Frontal cortex (tissue), 4 donors: ENCODE measurements at places on chromosomes 1 and 21. TPM values are rescaled to one million over a fixed set of nuclear protein-coding genes. Genes with fewer than 3 reads are reported as not detected.

Gene KIF17
- total RNA-seq: 10.2 TPM

Gene AKNAD1
- 5.3 TPM for total RNA-seq

Gene DIRAS3
- 6.9 TPM for total RNA-seq

Gene SELP
- not detected for total RNA-seq

Gene AMY2B
- 146 TPM for total RNA-seq

- no peak for DNase-seq
These were observed 240.2 kb downstream of the USH2A start for GRCh38 chr1:216183007-216183406.

DNA sequence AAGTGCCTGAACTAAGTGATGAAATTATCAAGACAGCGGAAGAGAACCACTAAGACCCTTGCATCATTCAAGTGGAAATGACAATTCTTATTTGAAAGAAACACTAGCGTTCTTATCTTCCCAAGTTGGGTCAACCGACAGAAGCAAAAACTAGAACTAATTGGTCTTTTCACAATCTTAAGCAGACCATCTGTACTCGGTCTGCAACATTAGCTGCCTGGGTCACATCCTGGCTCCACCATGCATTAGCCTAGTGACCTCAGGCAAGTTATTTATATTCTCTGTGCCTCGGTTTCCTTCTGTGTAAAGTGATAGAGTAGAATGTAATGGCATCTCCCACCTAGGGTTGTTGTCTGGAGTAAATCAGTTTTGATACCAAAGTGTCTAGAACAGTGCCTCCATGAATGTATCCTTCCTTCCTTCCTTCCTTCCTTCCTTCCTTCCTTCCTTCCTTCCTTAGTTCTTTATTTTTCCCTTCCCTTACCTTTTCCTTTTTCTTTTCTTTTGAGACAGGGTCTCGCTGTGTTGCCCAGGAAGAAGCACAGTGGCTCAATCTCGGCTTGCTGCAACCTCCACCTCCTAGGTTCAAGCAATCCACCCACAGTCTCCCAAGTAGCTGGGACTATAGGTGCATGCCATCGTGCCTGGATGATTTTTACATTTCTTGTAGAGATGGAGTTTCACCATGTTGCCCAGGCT lies 6.0 kb downstream of the COLGALT2 start:
- DNase-seq: no peak

DNA sequence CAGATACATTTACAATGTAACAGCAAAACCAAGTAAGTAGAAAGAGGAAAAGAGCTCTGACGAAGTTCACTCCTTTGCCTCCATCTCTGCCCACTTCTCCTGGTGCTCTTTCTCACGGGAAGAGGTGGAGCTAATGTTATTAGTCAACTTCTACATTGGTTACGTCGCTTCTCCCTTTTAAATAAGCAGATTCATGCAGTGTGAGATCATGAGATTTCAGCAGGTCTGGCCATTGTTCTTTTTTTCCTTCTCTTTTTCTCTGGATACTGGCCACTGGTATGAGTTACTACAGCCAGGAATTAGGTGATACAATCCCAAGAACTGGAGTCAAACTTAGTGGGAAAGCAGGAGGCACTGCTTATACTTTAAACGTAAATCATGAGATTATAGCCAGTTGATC lies 207.1 kb downstream of the AKT3 start:
- no peak for DNase-seq

- DNase-seq: no peak
These were observed 107.9 kb downstream of the FGGY start for GRCh38 chr1:59404796-59405195.

DNA sequence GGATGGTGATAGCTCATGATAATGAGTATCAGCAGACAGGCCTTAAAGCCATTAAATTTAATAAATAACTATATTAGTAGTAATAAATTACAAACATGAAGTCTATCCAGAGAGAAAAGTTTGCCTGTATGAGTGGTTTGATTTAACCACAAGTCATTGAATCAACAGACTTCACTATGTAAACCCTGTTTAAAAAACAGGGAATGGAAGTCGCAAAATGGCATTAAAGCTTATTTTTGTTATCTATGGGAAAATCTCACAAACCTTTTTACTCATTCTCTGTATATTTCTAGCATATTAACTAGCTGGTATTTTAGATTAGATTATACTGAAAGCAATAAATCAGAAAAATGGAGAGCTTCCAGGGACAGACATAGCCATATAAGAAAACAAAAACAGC lies 45.3 kb downstream of the SASS6 start:
- DNase-seq: no peak

- no peak for DNase-seq
These were observed 34.4 kb downstream of the CAPZB start for GRCh38 chr1:19450811-19451515.

DNA sequence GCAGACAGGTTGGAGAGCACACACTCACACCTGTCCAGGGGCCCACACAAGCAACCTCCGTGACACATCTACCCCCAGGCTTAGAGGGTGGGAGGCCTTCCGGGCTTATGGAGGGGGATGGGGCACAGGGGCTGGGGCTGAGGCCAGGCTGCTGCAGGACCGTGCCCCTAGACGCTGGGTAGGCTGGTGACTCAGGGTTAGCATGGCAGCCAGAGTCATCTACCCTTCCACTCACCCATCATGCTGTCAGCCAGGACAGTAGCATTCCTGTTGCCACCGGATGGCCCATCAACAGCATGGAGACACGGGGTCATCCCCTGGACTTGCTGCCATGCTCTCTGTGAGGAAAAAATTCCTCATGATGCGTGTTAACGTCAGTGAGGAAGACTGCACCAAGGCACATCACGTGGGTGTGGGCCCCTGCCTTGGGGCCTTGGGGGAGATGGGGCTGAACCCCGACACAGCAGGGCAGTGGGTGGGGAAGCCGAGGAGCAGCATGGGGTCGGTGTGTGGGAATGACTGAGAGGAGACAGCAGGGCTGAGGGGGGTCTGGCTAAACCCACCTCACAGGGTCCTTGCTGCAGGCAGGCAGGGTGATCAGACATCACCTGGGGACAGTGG lies 52.8 kb downstream of the WNT9A start:
- DNase-seq: no peak

DNA sequence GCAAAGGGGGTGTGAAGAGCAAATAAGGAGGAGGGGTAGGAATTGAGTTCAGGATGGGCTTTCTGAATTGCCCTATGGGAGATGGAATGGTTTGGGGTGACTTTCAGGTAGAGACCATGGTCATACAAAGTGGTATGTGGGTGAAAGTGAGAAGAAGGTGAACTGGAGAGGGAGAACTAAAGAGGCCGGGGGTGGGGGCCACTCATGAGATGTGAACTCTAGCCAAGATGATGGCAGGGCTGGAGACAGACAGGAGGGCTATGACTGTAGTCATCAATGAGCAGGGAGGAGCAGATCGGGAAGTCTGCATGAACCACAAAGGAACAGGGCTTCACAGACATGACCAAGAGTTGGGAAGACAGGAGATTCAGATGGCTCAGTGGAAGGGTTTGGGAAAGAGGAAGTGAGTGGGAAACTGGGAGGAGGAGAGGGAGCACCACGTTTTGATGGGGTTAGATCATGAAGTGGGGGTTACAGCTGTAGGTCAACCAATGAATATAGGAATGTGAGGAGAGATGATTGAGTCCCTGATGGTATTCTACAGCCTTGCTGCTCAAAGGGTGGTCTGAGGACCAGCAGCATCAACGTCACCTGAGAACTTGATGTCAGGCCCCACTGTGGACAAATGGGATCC lies 20.7 kb upstream of the LRRC8D start:
- DNase-seq: no peak

- DNase-seq: no peak
These were observed 234.1 kb downstream of the OMA1 start for GRCh38 chr1:58312461-58312860.

DNA sequence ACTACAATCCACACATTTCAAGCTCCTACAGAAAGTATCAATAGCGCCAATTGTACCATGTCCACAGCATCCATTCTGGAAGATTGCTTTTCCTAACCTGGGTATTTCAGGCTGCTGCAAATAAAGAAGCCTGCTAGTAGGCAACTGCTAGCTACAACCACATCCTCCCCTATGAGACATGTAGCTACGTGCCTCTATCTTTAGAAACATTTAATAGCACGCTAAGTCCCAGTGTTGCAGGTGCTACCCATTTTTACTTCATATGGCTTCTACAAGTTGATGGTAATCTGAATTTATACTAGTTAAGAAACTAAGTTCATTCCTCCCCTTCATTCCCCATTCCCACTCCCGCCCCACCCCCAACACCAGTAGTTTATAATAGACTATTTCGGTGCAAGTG lies 7.4 kb upstream of the AMPD1 start:
- no peak for DNase-seq

GRCh38 chr1:205615789-205616188 lies 16.0 kb downstream of the ELK4 start:
- DNase-seq: no peak

- no peak for DNase-seq
These were observed 28.9 kb upstream of the APP start for GRCh38 chr21:26199456-26199855.

GRCh38 chr1:196531737-196532524 lies 76.3 kb downstream of the KCNT2 start:
- DNase-seq: no peak
